NCI-H2107 (cell line): ENCODE measurements at places on chromosomes 13 and 19.

- DNase-seq, result no peak
Measured at GRCh38 chr13:52947921-52948373, 80.7 kb upstream of the OLFM4 start.

DNA sequence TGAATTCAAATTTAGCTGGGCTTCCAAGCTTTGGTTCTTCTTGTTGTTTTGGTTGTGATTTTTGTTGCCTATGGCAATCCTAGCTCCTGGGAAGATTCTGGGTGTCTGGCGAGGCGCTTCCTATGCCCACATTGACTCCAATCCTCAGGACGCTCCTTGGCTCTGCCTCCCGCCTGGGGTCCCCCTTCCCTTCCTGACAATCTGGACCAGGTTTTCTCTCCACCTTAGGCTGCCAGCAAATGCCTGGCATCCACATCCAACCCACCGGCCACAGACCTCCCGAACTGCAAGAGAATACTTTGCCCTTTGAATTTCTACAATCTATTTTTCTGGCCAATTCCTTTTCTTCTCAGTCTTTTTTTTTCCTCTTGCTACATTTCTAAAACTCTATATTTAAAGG, 186.9 kb upstream of the UBL3 start:
- no peak for DNase-seq

DNA sequence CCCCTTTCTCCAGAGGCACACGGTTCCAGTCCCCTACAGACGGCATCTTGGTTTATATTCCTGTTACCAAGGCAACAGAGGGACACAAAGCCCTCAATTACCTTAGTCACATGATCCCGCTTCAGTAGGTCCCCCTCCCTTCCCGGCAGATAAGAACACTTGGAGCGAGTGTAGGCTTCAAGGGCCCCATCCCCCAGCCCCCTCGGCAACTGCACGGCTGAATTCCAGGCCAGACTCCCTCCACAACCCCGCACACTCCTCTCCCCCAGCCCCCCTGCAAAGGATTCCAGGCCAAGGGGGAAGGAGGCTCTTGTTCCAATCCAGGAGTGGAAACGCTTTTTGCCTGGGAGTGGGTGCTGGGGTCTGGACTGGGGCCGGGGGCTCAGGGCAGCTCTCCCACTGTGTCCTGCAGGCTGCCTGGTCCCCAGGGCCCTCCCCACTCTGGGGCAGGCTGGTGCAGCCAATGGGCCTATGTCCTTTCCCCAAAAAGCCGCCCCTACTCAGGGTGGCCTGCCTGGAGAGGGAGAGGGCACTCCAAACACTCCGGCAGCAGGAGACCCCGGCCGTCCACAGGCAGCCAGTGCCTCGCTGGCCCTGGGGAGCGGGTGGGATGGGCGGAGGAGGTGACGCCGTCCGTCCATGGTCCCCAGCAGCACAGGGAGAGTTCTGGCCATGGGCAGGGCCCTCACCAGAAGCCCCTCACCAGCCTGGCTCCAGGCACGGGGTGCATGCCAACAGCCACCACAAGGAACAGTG, 62.6 kb downstream of the MLLT1 start:
- peak; percentile 43 for DNase-seq

DNA sequence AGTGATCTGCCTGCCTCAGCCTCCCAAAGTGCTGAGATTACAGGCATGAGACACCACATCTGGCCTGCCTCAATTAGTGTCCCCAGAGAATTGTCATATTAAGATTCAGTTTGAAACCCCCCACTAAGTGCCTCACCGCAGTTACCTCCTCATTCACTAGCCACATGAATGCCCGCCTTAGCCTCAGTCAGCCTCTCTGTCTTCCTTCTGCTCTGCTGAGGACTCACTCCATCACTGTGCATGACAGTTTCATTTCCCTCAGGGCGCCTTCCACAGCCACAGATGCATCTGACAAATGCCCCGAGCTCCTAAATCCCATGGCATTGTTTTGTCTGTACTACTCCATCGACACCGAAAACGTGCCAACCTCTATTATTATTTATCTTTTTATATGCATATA, 23.3 kb downstream of the MIPEP start:
- DNase-seq, result no peak

DNA sequence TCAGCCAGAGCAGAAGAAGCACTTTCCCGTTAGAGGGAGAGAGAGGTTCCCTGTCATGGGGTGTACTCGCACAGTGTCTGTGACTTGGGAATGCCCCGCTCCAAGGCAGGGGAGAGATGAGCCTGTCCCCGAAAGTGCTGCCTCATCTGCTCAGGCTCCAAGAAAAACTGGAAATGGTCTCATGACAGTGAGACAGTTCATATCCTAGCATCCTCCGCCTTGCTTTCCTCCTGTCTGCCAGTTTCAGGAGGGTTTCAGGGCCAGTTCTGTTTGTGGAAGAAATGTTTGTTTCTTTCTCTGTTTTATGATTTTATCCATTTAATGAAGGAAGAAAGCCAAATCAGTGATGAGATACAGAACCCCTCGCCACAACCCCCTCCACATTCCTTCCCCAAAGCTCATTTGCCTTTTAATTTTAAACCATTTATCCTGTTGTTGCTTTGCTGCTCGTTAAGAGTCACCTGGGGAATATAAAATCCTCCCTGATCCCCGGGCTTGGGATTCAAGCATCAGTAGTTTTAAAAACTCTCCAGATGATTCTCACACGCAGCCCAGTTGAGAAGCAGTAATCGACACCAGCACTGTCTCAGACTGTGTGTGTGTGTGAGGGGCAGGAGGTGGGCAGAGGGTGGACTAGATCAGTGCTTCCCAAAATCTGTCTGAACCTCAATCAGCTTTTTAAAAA, 144.6 kb upstream of the UBL3 start:
- no peak for DNase-seq

- no peak for DNase-seq
Measured at GRCh38 chr19:4861147-4861546, 6.3 kb downstream of the PLIN3 start.

- DNase-seq, result no peak
Measured at GRCh38 chr13:95903569-95903968, 149.6 kb downstream of the UGGT2 start.

DNA sequence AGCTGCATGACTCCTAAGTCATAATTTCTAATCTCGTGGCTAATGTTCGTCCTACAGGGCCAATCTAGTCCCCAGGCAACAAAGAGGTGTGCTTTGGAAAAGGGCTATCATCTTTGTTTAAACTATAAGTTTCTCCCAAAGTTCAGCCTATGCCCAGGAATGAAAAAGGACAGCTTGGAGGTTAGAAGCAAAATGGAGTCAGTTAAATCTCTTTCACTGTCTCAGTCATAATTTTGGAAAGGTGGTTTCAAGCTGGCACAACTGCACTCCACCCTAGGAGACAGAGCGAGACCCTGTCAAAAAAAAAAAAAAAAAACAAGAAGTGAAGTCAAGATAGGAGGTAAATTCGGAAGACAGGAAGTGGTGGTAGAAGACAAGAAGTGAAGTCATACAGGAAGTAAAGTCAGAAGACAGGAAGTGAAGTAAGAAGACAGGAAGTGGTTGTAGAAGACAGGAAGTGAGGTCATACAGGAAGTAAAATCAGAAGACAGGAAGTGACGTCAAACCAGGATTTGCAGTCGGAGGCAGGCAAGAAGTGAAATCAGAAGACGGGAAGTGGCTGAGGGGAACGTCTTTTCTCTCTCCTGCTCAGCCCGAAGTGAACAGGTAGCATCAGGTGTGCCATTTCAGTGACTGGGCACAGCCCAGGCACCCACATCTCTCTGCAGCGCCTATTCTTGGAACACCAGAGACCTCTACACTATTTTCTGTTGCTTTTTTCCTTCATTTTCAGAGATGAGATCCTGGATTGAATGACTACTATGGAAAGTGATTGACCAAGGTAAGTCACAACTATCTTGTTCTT, 32.2 kb downstream of the GP6 start:
- no peak for DNase-seq

DNA sequence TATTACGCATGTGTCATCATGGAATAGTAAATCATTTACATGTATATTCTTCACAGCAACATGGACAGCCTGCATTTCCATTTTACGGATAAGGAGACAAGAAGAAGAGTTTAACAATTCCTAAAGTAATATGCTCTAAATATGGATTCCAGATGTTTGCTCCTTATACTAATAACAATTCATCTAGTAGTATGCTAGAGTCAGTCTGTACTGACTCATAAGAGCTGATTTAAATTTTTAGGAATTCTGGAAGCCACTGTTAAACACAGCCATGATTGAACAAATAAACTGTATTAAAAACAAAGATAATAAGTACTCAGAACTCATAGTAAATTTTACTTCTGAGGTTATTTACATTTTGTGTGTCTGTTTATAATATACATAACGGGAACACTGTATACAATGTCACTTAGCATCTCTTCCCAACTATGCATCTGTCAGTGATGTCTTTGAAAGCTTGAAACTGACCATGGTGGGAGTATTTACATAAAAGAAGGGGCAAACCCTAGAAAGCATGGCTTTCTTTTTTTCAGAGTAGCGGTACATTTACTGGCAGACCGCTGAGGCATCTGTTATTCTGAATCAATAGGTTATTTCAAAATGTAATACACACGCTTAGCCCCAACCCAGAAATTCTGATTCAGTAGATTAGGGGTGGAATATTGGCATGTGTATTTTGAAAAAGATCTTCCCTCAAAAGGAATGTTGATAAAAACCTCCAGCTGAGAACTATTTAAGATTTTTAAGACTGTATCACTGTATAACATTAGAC, 12.9 kb downstream of the ZC3H13 start:
- DNase-seq, result no peak

DNA sequence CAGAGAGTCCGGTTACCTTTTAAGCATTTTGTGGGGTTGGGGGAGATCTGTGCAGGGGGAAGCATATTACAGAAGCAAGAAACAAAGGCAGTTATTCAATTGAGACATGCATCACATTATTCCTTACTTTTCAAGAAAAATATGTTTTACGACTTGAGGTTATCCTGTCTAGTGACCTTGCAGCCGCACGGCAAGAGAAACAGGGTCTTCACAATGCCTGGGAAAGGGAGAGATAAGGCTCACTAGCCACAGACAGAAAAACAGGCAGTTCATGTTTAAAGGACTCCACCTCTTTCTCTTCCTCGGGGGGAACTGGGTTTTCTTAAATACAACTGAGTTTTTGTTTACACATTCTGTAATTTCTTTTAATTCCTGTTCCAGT, 536 bp upstream of the NCR1 start:
- no peak for DNase-seq

DNA sequence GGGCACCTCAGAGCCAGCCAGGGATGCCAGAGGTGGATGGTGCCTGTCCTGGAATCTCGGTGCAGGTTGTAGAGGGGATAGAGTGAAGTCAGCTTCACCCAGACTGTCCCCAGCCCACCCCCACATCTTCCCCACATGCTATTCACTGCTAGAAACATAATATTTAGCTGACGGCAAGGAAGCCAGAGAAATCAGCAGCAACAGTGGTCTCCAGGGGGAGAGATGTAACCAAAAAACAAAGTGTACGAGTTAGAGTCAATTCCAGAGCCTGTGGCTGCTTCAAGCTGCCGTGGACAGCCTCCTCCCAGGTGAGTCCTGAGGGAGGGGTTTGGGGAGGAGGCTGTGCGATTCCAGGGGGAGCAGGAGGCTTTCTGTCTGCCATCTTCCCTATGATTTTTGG, 97.6 kb downstream of the ZNF536 start:
- DNase-seq, result no peak

DNA sequence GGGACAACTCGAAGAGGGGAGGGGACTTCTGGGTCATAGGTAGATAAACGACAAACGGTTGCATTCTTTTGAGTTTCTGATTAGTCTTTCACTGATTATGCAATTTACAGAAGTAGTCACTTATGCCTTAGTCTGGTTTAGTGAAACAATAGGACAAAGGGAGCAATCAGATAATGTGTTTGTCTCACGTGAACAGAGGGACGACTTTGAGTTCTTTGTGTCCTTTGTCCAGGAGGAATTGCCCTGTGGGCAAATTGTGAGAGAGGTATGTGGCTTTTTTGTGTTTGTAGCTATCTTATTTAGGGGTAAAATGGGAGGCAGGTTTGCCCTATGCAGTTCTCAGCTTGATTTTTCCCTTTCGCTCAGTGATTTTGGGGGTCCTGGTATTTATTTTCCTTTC, 362.9 kb upstream of the PCDH20 start:
- no peak for DNase-seq
